NCI-H2081 (cell line): ENCODE measurements at places on chromosomes 16 and 17.

DNA sequence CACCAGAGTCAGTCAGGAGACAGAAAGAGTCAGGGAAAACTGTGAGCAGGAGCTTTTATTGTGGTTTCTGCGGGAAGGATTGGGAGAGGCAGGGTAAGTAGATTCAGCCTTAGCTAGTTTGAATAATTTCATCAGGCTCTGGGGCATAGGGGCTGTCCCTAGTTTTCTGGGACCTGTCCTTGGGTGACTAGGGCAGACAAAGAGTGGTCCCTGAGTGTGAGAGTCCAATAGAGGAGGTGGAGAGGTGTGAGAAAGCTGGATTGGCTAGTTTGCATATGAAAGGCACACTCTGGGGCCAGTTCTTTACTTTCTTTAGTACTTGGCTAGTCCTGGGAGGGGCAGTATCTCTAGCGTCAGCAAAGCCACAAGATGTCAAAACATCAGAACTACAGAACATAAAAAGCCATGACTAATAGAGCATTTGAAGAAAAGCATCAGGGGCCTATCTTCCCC is 255.6 kb downstream of the HS3ST3A1 start:
- DNase-seq, result no peak

GRCh38 chr16:23060458-23061320 is 88.6 kb downstream of the USP31 start:
- peak; percentile 68 for DNase-seq

DNA sequence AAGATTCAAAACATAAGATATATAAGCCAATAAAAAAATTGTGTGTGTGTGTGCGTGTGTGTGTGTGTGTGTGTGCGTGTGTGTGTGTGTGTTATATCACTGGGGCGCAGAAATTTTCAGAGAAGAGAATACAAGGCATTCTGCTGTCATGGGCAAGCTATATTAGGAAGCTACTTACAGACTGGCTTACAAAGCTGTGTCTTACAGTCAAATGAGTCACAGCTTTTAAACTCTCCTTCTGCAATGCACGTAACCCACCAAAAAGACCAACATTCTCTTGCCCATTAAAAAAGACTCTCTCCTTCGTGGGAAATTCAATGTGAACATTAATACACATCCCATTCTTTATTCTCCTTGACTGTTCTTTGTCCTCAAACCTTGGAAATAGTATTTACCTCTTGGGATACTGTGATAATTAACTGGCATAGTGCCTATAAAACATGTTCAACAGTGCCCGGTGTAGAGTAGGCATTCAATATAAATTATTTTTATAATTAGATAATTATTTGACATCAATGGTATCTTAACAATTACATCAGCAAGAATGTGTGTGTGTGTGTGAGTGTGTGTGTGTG is 860.4 kb upstream of the SOX9 start:
- no peak for DNase-seq

- peak; percentile 5 for DNase-seq
Measured at GRCh38 chr17:57739402-57740234, 5.5 kb downstream of the CCDC182 start.

DNA sequence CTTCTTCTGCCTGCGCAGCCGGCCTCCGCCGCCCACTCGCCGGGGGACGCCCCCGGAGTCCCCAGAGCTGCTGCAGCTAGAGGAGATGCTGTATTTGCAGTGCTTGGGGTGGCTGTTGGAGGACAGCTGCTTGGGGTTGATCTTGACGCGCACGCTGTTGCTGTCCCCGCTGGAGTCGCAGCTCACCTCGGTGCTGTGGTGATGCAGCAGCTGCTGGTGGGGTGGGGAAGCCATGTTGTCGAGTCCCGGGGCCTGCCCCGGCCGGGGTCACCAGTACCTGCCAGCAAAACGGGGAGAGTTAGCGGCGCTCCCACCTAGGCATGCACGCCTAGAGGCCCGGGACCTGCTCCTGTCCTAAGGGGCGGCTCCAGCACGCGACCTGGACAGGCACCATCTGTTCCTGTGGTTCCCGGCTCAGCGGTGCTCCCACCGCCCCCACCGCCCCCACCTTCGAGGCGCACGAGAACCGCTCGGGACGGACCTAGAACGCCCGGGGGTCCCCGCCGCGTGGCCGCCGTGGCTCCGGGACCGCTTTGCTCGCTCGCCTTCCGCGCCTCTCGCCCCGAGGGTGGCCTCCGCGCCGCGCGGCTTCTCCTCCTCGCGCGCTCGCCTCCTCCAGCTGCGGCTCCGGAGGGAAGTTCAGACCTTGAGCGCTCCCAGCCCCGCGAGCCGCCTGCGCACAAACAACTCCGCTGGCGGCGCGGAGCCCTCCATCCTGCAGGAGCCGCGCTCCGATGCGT is 863 bp downstream of the ADCY9 start:
- DNase-seq, result peak; percentile 45

GRCh38 chr17:67165201-67165600 is 79.8 kb downstream of the HELZ start:
- DNase-seq, result no peak

GRCh38 chr16:13542284-13542683 is 377.7 kb upstream of the ERCC4 start:
- no peak for DNase-seq

- no peak for DNase-seq
Measured at GRCh38 chr17:14756479-14756878, 455.6 kb downstream of the HS3ST3B1 start.

- DNase-seq, result no peak
Measured at GRCh38 chr17:732902-733720, 715 bp downstream of the TLCD3A start.

GRCh38 chr16:66899310-66899944 is 19.1 kb downstream of the PDP2 start:
- DNase-seq, result no peak

DNA sequence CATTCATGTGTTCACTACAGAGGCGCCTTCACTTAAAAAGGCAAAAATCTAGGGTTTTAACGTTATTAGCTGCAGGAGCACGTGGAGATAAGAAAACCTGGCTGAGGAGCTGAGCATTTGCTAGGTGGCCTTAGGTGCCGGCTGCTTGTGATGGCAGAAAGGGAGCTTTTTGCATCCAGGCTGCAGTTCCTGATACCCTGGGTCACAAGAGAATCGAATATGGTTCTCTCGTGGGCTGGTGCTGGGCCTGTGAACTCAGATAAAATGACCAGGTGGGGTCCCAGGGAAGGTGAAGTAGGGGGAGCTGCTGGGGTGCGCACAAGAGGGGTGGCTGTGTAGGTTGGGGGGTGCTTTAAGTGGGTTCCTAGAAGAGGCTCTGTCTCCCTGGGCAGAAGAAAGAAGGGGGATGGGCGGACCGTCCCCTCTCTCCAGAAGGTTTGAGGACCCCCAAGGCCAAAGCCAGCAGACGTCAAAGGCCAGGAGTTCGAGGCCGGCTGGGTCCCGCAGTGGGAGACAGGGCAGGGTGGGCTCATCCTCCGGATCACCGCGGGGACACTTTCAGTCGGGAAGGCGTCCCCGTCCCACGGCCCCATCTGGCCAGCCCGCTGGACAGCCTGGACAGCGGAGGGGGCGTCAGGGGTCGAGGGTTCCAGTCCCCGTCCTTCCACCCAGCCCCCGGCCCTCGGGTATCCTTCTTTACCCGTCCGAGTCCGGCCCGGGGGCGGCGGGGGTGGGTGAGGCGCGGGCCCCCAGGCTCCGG is 740 bp upstream of the CMIP start:
- no peak for DNase-seq

- DNase-seq, result no peak
Measured at GRCh38 chr16:19929062-19929511, 44.4 kb upstream of the GPRC5B start.

DNA sequence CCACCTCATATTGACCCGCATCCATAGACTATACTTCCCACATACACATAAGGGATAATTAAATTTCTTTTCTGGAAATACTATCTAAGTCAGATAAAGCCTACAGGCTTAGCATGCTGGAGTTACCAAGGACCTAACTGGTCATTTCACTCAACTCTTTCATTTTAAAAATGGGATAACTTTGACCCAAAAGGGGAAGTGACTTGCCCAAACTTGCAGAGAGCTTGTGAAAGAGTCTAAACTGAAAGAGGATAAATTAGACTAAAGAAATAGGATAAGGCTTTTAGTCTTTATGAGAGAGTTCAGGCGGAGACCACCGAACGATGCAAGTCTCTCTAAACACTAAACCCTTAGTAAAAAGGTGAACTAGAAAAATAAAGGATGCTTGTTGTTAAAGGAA is 3.9 kb upstream of the KRT33A start:
- no peak for DNase-seq

DNA sequence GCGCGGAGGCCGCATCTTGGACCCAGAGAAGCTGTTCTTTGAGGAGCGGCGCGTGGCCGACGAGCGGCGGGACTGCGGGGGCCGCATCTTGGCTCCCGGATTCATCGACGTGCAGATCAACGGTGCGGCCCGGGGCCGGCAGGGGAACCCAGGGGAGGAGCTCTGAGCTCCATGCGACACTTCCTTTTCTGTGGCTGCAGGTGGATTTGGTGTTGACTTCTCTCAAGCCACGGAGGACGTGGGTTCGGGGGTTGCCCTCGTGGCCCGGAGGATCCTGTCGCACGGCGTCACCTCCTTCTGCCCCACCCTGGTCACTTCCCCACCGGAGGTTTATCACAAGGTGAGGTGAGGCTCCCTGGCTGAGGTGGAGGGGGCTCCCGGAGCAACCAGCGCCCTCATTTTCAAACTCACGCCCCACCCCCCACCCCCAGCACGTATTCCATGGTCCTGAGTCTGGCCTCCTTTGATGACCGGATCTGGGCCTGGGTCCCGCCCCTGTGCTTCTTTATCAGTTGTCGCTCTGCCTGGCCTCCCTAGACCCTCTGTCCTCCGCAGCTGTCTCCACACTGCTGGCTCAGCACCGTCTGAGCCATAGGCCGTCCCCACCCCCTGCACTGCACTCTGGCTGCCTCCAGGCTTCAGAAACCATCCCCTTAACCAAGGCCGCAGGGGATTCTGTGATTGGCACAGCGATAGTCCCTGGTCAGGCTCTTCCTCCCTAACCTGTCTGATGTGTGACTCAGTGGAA is 787 bp downstream of the AMDHD2 start:
- DNase-seq, result no peak

DNA sequence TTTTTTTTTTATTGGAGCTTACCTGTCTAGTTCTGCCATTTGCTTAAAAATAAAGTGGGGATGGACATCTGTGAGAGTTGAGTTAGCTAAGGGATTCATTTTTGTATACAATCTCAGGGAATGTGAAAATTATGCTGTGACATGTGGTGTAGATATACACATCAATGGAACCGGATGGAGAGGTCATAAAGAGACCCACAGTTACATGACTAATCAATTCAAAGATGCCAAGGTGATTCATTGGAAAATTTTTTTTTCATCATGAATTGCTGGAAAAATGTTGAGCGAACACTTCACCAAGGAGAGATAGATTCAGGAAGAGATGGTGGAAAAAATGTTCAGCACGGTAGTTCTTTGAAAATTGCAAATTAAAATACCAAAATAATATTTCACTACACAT is 605.4 kb upstream of the KIF2B start:
- DNase-seq, result no peak

GRCh38 chr16:74865922-74866598 is 91.4 kb upstream of the FA2H start:
- DNase-seq, result no peak

DNA sequence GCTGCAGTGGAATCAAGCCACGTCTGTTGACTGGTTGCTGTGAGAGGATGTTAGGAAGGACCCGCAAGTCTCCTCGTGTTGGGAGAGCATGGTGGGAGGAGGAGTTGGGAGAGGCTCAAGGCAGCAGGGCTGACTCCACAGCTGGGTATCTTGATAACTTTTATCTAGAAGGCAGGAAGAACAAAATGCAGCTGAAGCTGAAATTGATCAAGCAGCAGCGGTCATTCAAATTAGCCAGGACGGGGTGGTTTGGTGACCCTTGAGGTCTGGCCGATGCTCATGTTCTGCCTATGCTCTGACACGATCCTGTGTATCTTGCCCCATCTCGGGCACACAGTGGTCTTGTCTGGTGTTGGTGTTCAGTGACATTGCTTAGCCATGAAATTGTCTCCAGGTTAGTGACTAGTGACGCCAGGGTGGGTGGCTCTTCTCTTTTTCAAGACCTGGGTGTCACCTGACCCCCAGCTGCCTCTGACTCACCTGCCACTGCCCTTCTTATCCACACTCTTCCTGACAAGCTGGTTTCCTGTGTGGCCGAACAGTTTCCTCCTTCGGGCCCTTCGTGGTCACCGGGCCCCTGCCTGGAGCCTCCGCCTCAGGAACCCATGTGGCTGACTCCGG is 19.1 kb downstream of the NPTX1 start:
- no peak for DNase-seq

GRCh38 chr17:4199818-4200402 is 56.9 kb downstream of the CYB5D2 start:
- DNase-seq, result no peak

- no peak for DNase-seq
Measured at GRCh38 chr16:85912211-85912974, 13.4 kb downstream of the IRF8 start.

DNA sequence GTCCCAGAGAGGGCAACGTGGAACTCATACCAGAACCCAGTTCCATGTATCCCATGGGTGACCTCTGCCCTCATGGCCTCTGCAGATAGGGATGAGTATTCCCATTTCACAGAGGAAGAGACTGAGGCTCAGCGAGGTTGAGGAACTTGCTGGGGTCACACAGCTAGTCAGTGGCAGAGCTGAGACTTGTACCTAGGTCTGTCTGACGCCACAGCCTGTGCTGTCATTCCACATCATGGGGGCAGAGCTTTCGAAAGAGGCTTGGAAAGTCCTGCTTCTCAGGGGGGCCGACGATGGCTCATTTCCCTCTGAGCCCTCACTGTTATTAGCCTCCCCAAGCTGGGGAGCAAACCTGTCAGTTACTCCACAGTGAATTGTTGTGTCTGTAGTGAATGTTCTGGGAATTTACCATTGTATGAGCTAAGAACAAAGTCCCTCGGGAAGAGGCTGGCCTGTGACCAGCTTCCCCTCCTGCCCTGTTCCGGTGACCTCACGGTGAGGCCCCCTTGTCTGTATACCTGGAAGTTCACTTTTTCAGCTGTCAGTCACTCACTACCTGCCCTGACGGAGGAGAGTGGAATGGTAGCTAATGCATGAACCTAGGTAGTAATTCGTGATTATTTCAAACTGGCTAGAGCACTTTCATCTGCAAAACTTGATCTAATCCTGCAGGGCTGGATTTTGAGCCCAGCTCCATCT is 8.9 kb downstream of the METTL22 start:
- DNase-seq, result no peak

DNA sequence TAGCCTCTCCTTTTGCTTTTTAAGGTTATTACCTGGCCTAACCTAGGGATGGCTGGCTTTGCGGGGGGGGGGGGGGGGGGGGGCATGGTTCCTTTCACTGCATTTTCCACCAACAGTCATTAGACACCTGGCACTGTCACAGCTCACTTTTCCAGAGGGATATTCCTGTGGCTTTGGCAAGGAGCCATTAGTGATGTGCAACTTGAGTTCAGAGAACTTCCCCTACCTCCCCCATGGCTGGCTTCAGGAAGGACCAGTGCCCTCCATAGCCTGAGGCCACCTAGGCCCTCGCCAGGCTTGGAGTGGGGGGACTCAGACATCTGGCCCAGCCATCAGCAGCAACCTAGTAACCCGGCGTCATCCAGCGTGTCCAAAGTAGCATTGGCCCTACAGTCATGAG is 234.6 kb downstream of the CPPED1 start:
- no peak for DNase-seq

DNA sequence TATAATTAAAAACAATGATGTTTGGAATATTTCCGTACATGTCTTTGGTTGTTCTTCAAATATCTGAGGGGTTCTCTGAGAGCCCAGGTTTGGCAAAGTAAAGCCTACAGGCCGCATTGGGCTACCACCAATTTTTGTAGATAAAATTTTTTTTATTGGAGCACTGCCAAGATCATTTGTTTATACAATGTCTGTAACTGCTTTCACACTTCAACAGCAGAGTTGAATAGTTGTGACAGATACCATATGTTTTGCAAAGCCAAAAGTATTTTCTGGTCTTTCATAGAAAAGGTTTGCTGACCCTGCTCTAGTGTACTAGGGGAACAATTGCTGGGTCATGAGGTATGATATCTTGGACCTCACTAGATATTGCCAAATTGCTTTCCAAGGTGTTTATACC is 10.5 kb downstream of the PPM1D start:
- DNase-seq, result peak; percentile 17
